ENCODE measurements at places on chromosomes 12 and 14. TPM values are rescaled to one million over a fixed set of nuclear protein-coding genes. Genes with fewer than 3 reads are reported as not detected.

DNA sequence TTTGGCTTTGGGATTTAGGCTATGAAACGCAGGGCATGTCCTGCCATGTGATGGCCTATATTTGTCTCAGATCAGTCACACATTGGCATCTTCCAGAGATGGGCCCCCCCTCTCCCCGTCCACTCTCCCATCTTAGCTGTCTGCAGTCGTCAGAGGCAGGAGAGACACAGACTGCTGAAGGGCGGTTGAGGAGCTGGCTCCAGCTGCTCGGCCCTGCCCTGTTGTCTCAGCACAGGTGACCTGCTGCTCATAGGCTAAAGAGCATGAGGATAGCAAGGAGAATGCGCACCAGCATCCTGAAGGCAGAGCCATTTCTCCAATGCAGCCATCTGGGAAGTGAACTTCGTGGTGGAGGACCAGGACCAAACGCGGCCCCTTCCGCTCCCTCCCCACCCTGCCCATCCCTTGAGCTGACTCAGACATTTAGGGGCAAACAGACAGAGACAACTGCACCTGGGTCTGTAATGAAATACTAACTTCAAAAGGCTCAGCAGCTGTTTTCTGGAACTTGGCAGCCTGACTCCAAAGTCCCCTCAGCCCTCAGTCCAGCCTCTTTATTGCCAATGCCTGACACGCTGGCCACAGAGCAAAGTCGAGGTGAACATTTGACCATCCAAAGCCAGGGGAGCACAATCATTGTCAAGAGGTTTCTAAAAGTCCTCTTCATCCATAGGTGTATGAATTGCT is 22.3 kb downstream of the FZD10 start:
- no peak for DNase-seq

DNA sequence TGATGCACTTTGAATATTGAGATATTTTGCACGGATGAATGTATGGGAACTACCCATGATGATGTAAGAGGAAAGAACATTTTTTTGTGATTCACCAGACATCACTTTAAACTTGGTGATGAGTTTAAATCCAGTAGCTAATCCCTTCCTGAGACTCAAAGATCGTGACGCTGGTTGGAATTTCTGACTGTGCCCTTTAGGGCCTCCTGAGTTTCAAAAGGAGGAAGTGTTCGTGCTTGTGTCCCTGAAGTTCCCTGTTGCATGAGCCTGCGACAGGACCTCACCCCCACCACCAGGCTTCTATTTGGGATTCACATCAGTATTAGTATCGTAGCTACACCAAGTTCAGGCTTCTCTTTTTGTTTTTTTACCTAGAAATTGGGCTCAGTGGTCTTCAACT is 18.6 kb upstream of the RIN3 start:
- no peak for DNase-seq

DNA sequence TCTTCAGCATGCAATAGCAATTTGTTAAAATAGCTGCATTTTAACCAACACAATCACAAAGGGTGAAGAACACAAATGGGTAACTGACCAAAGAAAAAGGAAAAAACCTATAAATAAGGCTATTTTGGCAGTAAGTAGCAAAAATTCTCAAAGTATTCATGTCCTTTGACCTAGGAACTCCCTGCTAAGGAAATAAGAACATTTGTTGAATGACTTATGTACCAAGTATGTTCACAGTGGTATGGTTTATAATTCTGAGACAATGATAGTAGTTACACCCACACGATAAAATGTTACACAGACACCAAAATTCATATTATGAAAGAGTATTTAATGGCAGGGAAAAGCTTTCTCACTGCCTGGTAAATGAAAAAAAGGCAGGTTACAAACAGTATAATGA is 16.9 kb downstream of the CCDC88C start:
- DNase-seq, result no peak

DNA sequence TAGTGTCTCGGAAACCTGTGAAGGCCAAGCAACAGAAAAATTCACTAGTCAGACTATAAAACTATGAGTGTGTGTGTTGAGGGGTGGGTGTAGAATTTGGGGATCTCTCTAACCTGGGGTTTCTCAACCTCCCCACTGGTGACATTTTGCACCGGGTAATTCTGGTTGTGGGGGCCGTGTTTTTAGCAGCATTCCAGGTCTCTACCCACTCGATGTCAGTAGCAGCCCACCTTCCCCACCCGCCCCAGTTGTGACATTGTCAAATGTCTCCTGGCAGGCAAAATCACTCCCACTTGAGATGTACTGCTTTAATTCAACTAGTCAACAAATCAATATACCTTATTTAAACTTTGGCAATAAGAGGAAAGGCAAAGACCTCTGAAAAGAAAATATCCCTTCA is 4.1 kb downstream of the GCN1 start:
- DNase-seq, result no peak

DNA sequence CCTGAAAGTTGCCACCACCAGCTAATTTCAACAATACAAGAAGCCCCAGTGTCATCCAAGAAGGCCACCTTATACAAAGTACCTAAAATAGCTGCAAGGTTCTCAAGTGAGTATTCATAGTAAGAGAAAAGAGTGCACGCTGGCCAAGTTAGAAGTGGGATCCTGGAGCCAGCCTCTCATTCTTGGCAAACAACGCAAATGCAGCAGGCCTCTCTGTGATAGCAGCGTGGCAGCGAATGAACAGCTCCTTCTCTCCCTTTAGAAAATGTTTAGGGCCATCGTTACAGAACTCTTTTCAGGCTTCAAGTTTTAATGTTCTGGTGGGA is 78.0 kb upstream of the IFNG-AS1 start:
- DNase-seq, result no peak

- no peak for DNase-seq
Measured at GRCh38 chr12:32229971-32230612, 123.4 kb downstream of the BICD1 start.

GRCh38 chr12:32126720-32127119 is 20.1 kb downstream of the BICD1 start:
- DNase-seq, result no peak

DNA sequence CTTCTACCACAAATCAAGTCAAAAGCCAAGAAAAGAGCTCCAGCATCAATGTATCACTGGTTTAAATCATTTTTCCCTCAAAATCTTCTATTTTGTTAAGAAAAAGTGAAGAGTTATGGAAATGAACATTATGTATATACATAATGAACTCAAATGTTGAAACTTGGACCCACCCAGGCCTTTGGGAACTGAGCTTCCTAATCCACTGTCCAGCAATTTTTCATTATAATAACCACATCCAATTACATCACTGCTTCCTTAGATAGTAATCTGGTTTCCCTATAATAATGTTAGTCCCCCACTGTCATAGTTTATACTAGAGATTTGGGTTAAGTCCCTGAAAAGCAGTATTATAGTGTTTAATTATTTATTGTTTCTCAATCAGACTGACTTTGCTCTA is 170.9 kb downstream of the PIK3C2G start:
- DNase-seq, result no peak

- no peak for DNase-seq
Measured at GRCh38 chr14:38737686-38738407, 365.2 kb downstream of the SEC23A start.

DNA sequence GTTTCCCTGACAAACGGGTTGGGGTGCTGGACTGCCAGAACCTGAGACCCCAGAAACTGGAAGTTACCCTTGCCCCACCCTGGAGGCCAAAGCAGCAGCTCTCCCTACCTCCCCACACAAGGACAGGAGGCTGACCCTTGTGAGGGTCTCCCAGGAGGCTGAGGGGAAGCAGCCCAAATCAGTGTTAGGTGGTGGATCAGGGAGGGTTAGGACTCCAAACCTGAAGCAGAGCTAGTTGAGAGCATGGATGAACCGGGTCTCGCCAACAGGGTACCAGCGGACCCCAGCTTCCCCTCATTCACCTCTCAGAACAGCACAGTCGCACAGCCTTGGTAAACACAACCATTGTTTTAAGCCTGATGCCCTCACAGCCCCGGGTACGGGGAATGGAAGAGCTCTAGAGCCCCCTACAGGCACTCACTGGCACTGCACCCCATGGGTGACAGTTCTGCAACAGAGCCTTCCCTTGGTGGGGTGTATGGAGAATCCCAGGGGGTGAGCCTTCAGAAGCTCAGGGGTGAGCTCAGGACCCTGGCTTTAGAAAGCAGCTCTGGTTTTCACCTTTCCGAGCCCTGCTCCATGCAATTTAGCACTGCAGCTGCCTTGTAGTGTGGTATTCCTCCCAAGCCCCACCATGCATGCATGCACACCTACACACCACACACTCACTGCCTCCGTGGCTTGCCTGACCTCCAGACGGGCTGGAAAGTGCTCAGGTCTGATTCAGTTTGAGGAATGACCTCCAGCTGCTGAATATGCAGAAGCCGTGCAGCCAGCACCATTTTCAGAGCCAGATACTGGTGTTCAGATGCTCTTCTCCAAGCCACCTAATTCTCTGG is 11.2 kb downstream of the ESRRB start:
- DNase-seq, result peak; percentile 90

DNA sequence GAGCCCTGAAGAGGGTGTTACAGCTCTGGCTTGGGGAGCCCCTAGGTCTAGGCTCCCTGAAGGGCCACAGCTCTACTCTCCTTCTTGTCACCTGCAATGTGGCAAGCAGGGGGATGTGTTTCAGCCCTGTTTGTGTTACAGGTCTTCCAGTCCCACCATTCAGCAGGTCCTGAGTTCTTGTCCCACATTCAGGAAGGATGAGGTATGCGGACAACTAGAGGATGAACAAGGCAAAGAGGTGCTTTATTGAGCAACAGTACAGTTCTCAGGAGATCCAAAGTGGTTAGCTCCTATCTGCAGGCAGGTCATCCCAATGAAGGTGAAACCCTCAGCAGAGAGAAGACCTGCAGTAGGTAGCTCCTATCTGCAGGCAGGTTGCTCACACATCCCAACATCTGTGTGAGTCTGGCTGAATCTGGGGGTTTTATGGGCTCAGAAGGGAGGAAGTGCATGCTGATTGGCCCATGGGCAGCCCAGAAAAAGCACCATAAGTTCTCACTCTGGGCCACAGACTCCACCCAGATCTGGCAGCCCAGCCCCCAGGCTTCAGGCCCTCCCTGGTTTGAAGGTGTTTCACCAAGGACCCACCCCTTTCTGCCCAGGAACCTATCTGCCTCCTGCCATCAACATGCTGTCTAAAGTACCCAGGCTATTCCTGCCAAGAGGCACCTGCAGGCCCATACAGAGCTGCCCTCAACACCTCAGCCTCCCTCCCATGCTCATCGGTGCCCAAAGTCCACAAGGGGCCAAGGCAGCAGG is 98.9 kb downstream of the NUAK1 start:
- DNase-seq, result no peak

DNA sequence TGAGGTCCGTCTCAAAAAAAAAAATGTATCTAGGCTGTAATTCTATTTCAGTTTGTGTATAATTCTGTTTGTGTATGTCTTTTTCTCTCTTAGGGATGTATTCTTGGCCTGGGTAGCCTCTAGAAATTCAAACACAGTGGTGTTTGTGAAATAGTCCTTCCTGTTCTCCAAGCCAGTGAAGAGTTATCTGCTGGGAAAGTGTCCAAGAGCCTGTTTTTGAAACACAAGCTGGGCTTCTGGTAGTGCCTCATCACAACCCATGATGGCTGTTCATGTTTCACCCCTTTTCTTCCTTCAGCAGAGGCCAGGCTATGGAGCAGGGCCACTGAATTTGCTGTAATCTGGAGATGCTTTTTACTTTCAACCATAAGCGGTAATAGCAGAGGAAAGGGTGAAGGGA is 14.7 kb downstream of the METTL3 start:
- DNase-seq, result no peak

DNA sequence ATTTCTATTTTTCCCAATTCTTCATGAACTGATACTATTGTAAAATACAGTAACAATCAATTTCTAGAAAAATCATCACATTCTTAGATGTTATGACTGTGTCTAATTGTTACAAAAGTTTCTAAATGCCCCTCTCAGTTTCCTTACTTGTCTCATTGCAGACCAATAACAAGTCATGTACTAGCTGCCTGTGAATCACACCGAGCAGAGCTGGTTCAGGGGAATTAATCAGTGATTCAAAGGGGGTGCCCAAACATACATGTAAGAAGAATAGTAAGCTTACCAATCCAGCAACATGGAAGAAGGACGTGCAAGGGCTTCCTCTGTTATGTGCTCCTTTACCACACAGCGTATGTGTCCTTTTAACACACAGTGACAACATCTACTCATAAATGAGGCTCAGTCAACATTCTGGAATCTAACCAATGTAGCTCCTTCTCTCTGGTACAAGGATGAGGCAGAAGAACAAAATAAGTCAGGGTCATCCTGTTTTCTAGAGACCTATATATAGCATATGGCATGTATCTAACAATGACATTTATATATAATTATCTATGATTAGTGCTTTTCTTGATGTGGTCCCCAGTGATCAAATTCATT is 126.4 kb downstream of the SCN8A start:
- DNase-seq, result no peak

GRCh38 chr12:2291182-2291832 is 238.5 kb downstream of the CACNA1C start:
- DNase-seq, result peak; percentile 56

DNA sequence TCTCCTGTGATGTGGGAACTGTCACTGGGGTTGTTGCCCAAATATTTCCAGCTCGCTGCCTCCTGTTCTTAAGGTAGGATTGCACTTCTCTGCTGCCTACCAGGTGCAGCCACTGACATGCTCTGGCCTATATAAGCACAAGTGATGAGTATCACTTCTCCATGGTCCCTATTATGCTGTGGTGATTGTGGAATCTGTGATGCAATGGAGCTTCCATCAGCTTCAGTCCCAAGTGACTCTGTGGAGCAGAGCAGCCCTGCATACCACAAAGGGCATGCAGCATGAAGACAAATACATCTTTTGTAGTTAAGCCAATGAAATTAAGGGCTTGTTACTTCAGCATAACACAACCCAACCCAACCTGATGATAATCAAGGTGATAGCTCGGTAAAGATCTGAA is 43.5 kb downstream of the CKAP4 start:
- DNase-seq, result no peak

DNA sequence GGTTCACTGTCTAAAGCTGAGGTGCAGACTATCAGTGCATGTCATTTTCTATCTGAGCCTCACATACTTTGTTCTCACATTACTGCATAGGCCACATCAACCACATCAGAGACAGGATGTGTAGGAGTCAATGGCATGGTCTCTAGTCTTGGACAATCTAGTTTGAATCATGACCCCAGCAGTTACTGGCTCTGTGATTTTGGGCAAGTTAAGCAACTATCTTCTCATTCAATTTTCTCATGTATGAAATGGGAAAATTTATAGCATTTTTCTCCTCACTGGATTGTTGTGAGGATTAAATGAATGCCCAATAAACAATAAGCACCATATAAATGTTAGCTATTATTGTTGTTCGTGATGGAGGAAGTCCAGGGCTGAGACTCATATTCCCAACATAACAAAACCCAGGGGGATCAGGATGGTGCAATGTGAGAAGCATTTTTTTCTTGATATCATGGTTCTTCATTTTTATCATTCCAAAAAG is 432.6 kb downstream of the LRIG3 start:
- no peak for DNase-seq

GRCh38 chr14:71452987-71453386 is 479.2 kb upstream of the RGS6 start:
- DNase-seq, result no peak

GRCh38 chr12:100128512-100128908 is 14.2 kb downstream of the BLTP3B start:
- peak; percentile 33 for DNase-seq

Gene RNASE4
- 12.4 TPM for polyA plus RNA-seq

Gene NANOG
- not detected for polyA plus RNA-seq

Gene CLEC1B
- polyA plus RNA-seq, result not detected

Gene GLI1
- 0.67 TPM for polyA plus RNA-seq

Gene AVPR1A
- polyA plus RNA-seq, result not detected

Gene ZBTB1
- polyA plus RNA-seq, result 12.7 TPM

Gene GLIPR1L1
- not detected for polyA plus RNA-seq

Gene TMEM179
- 1.1 TPM for polyA plus RNA-seq

Gene TAS2R50
- 0.05 TPM for polyA plus RNA-seq

Gene NXPH4
- polyA plus RNA-seq, result 0.18 TPM

Gene FLRT2
- polyA plus RNA-seq, result 14.1 TPM

Gene PXN
- 89.0 TPM for polyA plus RNA-seq

Gene CACNA1C
- 1.6 TPM for polyA plus RNA-seq
